ENCODE measurements at places on chromosomes 3 and 15.
A peak's percentile ranks its signal among the peaks of the same experiment; 100 is the strongest.

- peak; percentile 9 for DNase-seq
- H3K27me3 ChIP-seq = peaks cover 13% of the 10 kb centered on the region
- H3K27ac ChIP-seq = no peak overlapping the region
- H3K4me3 ChIP-seq = no peak overlapping the region
Measured at GRCh38 chr3:196990601-196991007, 22.0 kb upstream of the PIGZ start.

GRCh38 chr3:107810171-107811071, 280.4 kb downstream of the CD47 start:
- peak overlapping the region; percentile 60 for H3K27ac ChIP-seq
- H3K27me3 ChIP-seq = no peaks in the 10 kb centered on the region
- peaks cover 9% of the 10 kb centered on the region for H3K4me1 ChIP-seq
- DNase-seq = no peak
- peaks cover 46% of the 10 kb centered on the region for H3K36me3 ChIP-seq
- H3K4me3 ChIP-seq = no peak overlapping the region

GRCh38 chr3:97131476-97131875, 317.1 kb downstream of the EPHA6 start:
- no peak overlapping the region for H3K4me3 ChIP-seq
- DNase-seq = no peak
- no peaks in the 10 kb centered on the region for H3K36me3 ChIP-seq
- H3K27me3 ChIP-seq = no peaks in the 10 kb centered on the region

GRCh38 chr3:178705925-178706324, 169.7 kb downstream of the KCNMB2 start:
- H3K4me1 ChIP-seq = peaks cover 6% of the 10 kb centered on the region
- DNase-seq = no peak
- H3K27ac ChIP-seq = no peak overlapping the region
- no peak overlapping the region for H3K4me3 ChIP-seq
- no peaks in the 10 kb centered on the region for H3K27me3 ChIP-seq

DNA sequence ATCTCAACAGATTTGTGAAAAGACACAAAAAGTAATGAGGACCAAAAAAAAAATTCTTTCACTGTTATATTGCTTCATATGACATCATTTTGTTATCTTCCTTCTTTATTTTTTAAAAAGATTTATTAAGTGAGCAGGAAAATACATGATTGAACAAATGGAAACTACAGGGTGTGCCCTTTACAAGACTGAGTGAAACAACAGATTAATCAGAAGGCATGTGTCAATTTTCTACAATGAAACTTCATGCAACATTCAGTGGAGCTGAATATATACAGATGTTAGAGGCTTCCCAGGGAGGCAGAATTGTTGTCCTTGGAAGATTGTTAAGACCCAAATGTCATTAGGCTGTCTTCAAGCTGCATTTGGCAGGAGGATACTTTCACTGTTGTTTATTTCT, 28.4 kb upstream of the SLC2A2 start:
- H3K4me1 ChIP-seq = no peaks in the 10 kb centered on the region
- H3K36me3 ChIP-seq = no peaks in the 10 kb centered on the region
- no peak for DNase-seq

DNA sequence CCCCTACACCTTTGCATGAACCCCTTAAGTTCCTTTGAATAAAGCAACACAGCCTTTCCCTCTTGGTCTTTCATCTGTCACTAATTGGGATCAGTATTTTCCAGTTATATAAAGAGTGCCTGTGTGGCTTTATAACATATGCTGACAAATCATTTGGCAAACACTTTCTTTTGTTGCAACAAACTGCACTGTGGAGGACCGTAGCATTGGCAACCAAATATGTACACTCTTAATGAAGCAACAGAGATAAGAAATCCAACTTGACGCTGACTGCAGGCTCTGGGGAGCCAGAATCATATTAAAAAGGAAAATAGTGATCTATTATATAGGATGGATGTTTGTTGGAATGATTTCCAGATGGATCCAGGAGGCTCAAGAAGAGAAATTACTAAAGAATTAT, 120.1 kb upstream of the PRICKLE2 start:
- peaks cover under 1% of the 10 kb centered on the region for H3K4me1 ChIP-seq
- peaks cover 18% of the 10 kb centered on the region for H3K27me3 ChIP-seq
- H3K4me3 ChIP-seq = no peak overlapping the region
- DNase-seq = no peak

GRCh38 chr3:113948015-113948917, 453 bp downstream of the ZDHHC23 start:
- H3K27ac ChIP-seq = no peak overlapping the region
- peak overlapping the region; percentile 63 for H3K4me3 ChIP-seq
- no peaks in the 10 kb centered on the region for H3K36me3 ChIP-seq
- H3K4me1 ChIP-seq = peaks cover 15% of the 10 kb centered on the region

GRCh38 chr3:9595877-9596276, 42.3 kb upstream of the LHFPL4 start:
- DNase-seq = no peak
- no peaks in the 10 kb centered on the region for H3K36me3 ChIP-seq
- no peak overlapping the region for H3K4me3 ChIP-seq
- H3K27me3 ChIP-seq = peaks cover 34% of the 10 kb centered on the region
- peaks cover 3% of the 10 kb centered on the region for H3K4me1 ChIP-seq

- peaks cover 9% of the 10 kb centered on the region for H3K36me3 ChIP-seq
- no peak for DNase-seq
- H3K4me3 ChIP-seq = no peak overlapping the region
- no peaks in the 10 kb centered on the region for H3K27me3 ChIP-seq
- H3K4me1 ChIP-seq = peaks cover 9% of the 10 kb centered on the region
Measured at GRCh38 chr15:67720556-67721175, 104.6 kb upstream of the SKOR1 start.

GRCh38 chr15:85280203-85280602, 100.2 kb upstream of the AKAP13 start:
- H3K27ac ChIP-seq = no peak overlapping the region
- H3K36me3 ChIP-seq = no peaks in the 10 kb centered on the region
- DNase-seq = no peak
- no peaks in the 10 kb centered on the region for H3K27me3 ChIP-seq
